T-helper 17 cell (primary cell): ENCODE measurements at places on chromosomes 16 and 17.

- peaks cover 8% of the 10 kb centered on the region for H3K36me3 ChIP-seq
- no peak overlapping the region for H3K27ac ChIP-seq
- peaks cover 62% of the 10 kb centered on the region for H3K27me3 ChIP-seq
- no peaks in the 10 kb centered on the region for H3K4me1 ChIP-seq
- no peak overlapping the region for H3K4me3 ChIP-seq
Measured at GRCh38 chr17:28508211-28508724, 2.1 kb downstream of the FOXN1 start.

GRCh38 chr17:29273924-29274323 is 20.0 kb downstream of the NUFIP2 start:
- H3K36me3 ChIP-seq = peaks cover 4% of the 10 kb centered on the region
- H3K27me3 ChIP-seq = no peaks in the 10 kb centered on the region
- H3K4me1 ChIP-seq = peaks cover 41% of the 10 kb centered on the region
- no peak for DNase-seq
- peak overlapping the region; percentile 43 for H3K4me3 ChIP-seq

DNA sequence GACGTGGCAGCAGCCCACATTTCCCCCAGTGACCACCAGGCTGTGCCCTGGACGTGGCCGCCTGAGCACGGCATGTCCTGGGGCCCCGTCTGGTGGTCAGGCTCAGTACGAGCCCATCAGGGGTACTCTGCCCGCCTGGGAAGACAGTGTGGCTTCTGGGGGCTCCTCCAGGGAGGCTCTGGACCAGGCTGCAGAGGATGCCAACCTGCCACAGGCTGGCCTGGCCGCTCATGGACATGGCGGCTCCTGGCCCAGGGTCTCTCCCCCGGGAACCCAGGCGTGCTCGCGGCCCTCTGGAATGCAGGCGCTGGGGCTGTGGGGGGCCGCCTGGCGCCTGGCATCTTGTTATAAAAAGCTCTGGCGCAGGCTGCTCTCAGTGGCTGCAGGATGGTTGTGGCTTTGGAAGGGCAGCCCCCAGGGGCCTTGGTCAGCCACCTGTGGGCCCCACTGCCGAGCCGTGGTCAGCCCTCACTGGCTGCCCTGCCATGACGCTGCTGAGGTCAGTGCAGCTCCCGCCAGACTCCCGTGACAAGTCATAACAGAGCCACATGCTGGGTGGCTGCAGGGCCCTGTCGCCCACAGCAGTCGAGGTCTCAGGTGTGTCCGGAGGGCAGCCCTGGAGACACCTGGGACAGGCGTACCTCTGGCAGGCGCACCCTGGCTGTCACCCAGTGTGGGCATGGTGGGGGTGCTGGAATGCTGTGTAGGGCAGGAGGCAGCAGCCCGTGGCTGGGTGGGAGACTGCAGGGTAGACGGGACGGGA is 15.0 kb downstream of the CENPX start:
- H3K27ac ChIP-seq = no peak overlapping the region
- H3K36me3 ChIP-seq = no peaks in the 10 kb centered on the region
- H3K4me1 ChIP-seq = no peaks in the 10 kb centered on the region
- DNase-seq = no peak

DNA sequence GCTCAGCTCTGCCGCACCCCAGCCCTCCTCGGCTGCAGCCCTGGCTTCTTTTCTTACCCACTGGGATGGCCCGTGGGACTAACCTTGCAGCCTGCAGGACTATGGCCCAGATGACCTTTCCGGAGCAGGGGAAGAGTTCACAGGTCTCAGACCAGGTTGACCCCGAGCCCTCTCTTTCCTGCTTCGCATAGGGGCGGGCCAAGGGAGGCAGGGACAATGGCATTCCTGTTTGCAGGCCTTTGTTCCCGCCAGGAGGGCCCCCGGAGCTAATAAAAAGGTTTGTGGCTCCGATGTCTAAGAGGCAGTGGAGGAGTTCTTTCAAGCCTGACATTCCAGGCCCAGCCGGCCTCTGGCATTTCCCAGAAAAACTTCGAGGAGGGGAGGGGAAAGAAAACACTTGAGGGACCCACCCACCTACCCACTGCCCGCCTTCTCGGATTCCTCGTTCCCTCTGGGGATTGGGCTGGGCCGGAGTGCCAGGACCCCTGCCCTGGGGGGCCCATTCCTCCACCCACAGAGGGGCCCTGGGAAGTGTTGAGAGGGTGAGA is 5.8 kb upstream of the SOCS3 start:
- no peaks in the 10 kb centered on the region for H3K27me3 ChIP-seq
- no peak overlapping the region for H3K27ac ChIP-seq
- DNase-seq = no peak
- H3K4me1 ChIP-seq = peaks cover 8% of the 10 kb centered on the region
- H3K36me3 ChIP-seq = no peaks in the 10 kb centered on the region

DNA sequence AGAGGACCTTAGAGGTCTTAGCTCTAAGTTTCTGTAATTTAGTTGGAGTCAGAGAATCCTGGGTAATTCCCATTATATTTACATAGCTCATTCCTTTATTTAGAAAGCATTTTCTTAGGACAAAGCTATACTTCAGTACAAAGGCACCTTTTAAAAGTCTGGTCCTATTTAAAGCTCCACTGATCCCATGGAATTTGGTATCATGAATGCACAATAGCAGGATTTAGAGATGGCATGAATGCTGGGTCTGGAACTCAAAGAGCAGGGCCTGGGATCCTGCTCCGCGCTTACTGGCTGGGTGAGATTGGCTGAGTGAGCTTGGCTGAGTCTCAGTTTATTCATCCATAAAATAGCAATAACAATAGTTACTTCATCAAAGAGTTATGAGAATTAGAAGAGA is 4.8 kb downstream of the KRT23 start:
- H3K27me3 ChIP-seq = peaks cover 56% of the 10 kb centered on the region
- no peak overlapping the region for H3K27ac ChIP-seq
- peaks cover 4% of the 10 kb centered on the region for H3K4me1 ChIP-seq
- no peak for DNase-seq
- H3K4me3 ChIP-seq = no peak overlapping the region
- no peaks in the 10 kb centered on the region for H3K36me3 ChIP-seq

DNA sequence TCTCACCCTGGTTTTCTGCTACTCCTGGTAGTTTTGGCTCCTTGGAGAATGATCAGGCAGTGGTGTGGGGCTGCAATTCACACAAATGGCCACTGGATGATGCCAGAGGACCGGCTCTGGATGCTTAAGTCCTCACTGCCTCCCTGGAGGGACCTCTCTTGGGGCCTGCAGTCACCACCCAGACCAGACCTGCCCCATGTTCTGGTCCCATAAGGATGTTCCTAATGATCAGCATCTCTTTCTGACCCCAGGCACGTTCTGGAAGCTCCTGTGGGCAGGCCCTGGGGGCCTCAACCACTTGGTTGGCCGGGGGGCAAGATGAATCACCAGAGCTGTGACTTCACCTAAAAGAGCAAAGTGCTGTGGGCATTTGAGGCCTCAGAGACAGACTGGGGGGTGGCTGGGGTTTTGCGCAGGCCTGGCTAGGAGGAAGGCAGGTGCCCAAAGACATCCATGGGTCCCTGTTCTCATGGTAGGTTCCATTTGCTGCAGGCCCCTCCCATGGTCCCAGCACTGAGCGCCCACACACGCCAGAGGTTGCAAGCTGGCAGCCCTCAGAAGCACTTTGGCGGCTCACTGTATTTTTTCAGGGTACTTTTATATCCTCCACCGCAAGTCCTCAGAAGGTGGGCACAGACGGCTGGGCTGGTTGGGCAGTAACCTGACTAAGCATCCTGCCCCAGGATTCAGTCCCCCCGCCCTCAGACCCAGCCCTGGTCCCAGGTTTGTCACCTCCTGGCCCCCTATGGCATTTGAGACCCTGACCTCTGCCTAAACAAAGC is 53.2 kb downstream of the NT5M start:
- H3K27me3 ChIP-seq = peaks cover 7% of the 10 kb centered on the region
- DNase-seq = peak; percentile 32
- H3K27ac ChIP-seq = no peak overlapping the region
- H3K4me1 ChIP-seq = peaks cover 3% of the 10 kb centered on the region
- H3K4me3 ChIP-seq = no peak overlapping the region

GRCh38 chr17:4908301-4908700 is 5.4 kb upstream of the CHRNE start:
- no peaks in the 10 kb centered on the region for H3K27me3 ChIP-seq
- H3K4me3 ChIP-seq = no peak overlapping the region
- H3K4me1 ChIP-seq = peaks cover 11% of the 10 kb centered on the region
- no peaks in the 10 kb centered on the region for H3K36me3 ChIP-seq

DNA sequence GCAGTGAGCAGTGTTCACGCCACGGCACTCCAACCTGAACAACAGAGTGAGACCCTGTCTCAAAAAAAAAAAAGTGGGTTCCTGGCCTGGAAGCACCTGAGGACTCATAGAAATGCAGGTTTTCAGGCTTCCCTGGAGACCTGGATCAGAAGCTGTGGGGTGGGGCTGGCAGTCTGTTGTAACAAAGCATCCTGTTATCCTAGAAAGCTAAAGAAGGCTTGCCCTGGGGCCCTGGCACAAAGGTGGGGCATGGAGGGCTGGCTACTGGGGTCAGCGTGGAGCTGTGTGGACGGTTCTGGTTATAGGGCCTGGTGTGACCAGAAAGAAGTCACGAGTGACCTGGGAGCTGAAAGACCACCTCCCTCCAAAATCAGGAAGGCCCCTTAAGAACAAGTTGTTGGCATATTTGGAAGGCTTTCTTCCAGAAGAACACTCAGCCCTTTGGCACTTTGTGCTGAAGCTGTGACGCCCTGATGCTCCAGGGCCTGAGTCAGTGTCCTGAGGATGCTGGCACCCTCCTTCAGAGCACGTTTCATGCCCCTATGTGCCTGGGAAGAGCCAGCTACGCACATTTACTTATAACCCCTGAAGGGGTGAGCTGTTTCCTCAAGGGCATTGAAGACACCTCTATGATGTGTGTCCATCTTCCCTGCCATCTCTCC is 6.2 kb downstream of the CRISPLD2 start:
- H3K4me1 ChIP-seq = peaks cover 10% of the 10 kb centered on the region
- peaks cover 23% of the 10 kb centered on the region for H3K27me3 ChIP-seq
- peaks cover 2% of the 10 kb centered on the region for H3K36me3 ChIP-seq
- no peak overlapping the region for H3K27ac ChIP-seq

DNA sequence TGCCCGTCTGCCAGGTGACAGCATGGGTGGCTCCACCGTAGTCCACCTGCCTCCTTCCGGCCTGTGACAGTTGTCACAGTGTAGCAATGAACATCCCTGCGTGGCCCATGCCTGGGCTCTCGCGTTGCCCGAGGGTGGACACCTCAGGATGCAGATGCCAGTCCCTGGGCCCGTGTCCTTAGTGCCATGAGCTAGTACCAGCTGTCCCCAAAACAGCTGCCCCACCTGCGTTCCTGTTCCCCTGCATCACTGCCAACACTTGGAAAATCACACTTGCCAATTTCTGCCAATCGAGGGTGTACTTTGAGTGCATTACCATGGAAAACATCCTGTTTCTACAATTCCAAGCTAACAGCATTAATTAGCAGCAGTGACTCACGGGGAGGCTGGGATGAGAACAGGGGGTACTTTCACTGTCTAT is 9.0 kb upstream of the C16orf95 start:
- H3K27me3 ChIP-seq = no peaks in the 10 kb centered on the region
- no peak overlapping the region for H3K4me3 ChIP-seq
- H3K27ac ChIP-seq = no peak overlapping the region
- no peak for DNase-seq

GRCh38 chr16:72947379-72948237 is 100.3 kb downstream of the ZFHX3 start:
- no peak overlapping the region for H3K4me3 ChIP-seq
- no peaks in the 10 kb centered on the region for H3K27me3 ChIP-seq
- no peak overlapping the region for H3K27ac ChIP-seq
- DNase-seq = no peak

DNA sequence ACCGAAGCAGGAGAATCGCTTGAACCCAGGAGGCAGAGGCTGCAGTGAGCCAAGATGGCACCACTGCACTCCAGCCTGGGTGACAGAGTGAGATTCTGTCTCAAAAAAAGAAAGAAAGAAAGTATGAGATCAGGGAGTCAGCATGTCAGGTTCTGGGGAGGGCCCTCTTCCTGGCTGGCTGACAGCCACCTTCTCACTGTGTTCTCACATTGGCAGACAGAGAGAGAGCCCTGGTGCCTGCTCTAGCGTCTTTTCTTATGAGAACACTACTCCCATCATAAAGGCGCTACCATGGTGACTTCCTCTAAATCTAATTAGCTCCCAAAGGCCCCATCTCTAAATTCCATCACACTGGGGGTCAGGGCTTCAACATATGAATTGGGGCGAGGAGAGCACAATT is 27.6 kb upstream of the RBBP6 start:
- H3K36me3 ChIP-seq = no peaks in the 10 kb centered on the region
- peaks cover 22% of the 10 kb centered on the region for H3K27me3 ChIP-seq
- H3K27ac ChIP-seq = no peak overlapping the region
- H3K4me3 ChIP-seq = no peak overlapping the region

DNA sequence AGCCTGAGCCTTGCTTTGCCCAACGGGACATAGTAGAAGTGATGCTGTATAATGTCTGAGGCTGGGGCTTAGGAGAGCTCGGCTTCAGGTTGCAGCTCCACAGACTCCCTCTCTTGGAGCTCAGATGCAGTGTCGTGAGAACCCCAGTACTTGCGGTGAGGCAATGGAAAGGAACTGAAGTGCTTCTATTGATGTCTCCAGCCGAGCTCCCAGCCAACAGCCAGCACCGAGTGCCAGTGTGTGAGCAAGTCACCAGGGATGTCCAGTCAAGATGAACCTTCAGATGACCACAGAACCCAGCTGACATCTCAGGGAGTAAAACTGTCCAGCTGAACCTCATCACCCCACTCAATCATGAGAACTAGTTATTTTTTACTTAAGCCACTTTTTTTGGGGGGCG is 268.1 kb downstream of the IRF8 start:
- H3K36me3 ChIP-seq = no peaks in the 10 kb centered on the region
- H3K27ac ChIP-seq = no peak overlapping the region
- H3K4me1 ChIP-seq = no peaks in the 10 kb centered on the region
- H3K4me3 ChIP-seq = no peak overlapping the region
- no peak for DNase-seq

DNA sequence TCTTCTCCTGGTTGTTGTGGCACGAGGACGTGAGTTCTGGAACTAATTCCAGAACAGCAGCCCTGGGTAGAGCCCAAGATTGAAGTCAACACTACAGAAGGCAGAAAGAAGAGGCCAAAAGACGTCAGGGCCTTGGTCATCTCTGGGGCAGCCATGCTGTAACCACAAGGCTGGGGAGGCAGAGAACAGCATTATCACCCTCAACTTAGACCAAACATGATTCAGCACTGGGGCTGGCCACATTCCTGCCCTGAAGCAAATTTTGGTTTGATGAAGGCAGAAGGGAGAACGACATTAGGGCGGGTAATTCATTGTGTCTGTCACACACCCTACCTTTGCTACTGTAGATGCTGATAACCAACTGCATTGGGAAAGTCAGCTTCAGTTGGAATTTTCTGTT is 9.7 kb upstream of the ALOX15B start:
- no peak overlapping the region for H3K4me3 ChIP-seq
- peaks cover 2% of the 10 kb centered on the region for H3K36me3 ChIP-seq
- H3K27ac ChIP-seq = no peak overlapping the region
- peaks cover 75% of the 10 kb centered on the region for H3K27me3 ChIP-seq
- no peak for DNase-seq

GRCh38 chr16:66651965-66652364 is 44.6 kb downstream of the CMTM4 start:
- H3K4me1 ChIP-seq = peaks cover 11% of the 10 kb centered on the region
- peaks cover 24% of the 10 kb centered on the region for H3K27me3 ChIP-seq
- no peak overlapping the region for H3K4me3 ChIP-seq
- H3K36me3 ChIP-seq = peaks cover 5% of the 10 kb centered on the region

- H3K4me1 ChIP-seq = peaks cover 36% of the 10 kb centered on the region
- H3K4me3 ChIP-seq = no peak overlapping the region
- no peak overlapping the region for H3K27ac ChIP-seq
- no peaks in the 10 kb centered on the region for H3K36me3 ChIP-seq
Measured at GRCh38 chr17:47708864-47709541, 15.0 kb downstream of the TBKBP1 start.

- no peak overlapping the region for H3K4me3 ChIP-seq
- H3K36me3 ChIP-seq = peaks cover 15% of the 10 kb centered on the region
- H3K27ac ChIP-seq = peak overlapping the region; percentile 49
- no peak for DNase-seq
- peaks cover 12% of the 10 kb centered on the region for H3K4me1 ChIP-seq
- H3K27me3 ChIP-seq = peaks cover 6% of the 10 kb centered on the region
Measured at GRCh38 chr17:42509409-42509808, 26.6 kb upstream of the NAGLU start.
